AG09319 (cell line): ENCODE measurements at places on chromosomes 4 and X.

GRCh38 chr4:48844843-48845242, 14.0 kb downstream of the OCIAD1 start:
- no peak for DNase-seq

- DNase-seq, result no peak
Observed at GRCh38 chrX:79573760-79574159, 206.6 kb upstream of the ITM2A start.

DNA sequence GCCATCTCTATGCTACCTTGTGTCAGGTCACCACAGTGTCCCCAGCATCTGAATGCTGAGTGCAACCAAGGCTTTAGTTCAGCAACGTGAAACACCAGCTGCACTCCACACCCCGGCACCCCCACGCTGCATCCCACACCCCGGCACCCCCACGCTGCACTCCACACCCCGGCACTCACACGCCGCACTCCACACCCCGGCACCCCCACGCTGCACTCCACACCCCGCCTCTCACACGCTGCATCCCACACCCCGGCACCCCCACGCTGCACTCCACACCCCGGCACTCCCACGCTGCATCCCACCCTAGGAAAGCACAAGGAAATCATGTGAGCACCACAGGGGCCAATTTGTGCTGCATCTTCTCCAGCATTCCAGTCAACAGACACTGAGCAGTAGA, 199.8 kb upstream of the FRG1 start:
- no peak for DNase-seq

GRCh38 chrX:32137525-32137924, 1065.7 kb upstream of the FTHL17 start:
- no peak for DNase-seq

DNA sequence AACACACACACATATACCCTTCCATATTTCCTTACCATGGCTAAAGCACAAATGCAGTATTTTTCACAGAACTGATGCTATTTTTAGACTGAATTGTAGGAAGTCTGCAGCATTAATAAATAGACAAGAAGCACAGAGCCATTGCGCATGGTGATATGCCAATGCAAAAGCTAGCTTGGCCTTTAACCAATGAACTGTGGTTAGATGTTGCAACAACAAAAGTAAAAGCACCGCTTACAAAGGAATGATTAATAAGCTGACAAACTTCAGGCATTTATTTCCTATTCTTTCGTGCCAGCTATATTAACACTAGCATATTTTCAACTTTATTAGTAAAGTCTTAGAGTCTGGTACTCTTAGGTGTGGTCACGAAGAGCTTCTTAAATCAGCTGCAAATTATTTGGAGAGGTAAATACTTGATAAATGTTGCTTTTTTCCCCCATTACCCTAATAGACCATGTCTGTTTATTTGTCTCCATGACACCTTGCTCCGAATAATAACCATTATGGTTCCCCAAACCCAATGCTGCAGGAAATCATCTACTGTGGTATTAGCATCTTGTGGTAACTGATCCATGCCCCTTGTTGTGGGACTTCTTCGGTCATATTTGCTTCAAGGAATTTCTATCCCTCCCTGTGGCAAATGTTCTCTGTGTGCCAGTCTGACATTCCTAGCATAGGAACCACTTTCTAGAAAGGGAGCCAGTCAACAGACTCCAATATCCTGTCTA, 306.1 kb upstream of the TAPT1 start:
- DNase-seq, result peak; percentile 56

- DNase-seq, result no peak
Observed at GRCh38 chr4:10011885-10012284, 9.4 kb downstream of the SLC2A9 start.

- DNase-seq, result no peak
Observed at GRCh38 chrX:131779741-131780140, 235.9 kb downstream of the OR13H1 start.
